ENCODE measurements at places on chromosomes 1 and 21.

DNA sequence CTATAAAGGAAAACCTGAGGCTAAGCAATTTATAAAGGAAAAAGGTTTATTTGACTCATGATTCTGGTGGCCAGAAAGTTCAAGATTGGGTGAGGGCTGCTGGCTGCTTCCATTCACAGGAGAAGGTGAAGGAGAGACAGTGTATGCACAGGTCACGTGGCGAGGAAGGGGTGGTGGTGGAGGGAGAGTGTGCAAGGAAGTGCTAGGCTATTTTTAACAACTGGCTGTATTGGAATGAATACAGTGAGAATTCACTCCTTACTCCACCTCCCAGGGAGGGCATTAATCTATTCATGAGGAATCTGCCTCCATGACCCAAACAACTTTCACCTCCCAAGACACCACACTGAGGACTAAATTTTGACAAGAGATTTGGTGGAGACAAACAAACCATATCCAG lies 51.0 kb downstream of the SYDE2 start:
- no peak for DNase-seq

DNA sequence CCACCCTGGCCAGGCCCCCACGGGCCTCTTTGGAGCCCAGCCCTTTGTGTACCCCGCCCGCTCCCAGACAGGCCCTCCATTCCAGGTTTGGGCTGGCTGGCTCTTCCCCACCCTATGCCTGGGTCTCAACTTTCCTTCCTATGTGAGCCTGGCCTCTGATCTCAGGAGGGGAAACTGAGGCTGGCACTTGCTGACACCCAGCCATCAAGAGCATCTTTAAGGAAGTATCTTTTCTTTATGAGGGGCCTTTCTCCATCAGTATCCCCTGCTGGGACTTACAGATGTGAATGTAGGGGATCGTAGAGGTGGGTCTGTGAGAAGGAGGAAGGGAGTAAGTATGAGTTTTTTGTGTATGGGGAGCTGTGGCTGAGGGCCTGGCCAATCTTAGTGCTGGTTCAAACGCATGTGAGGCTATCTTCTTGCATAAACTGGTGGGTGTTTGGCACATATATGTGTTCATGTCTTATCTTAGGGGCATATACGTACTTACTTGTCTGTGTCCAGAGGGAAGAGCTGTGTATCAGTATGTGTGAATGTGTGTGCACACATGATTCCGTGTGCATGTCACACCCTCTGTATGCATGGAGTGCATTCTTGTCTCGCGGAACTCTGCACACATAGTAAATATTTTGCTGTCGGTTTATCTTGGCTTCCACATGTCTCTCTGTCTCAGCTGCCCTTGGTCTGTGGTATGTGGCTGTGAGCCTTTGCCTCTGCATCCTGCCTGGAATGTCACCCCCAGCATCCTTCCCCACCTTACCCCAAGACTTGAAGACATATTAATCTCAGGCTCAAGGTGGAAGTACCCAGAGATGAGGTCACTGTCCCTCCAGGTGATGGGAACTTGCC lies 5.4 kb downstream of the NECTIN4 start:
- no peak for DNase-seq

DNA sequence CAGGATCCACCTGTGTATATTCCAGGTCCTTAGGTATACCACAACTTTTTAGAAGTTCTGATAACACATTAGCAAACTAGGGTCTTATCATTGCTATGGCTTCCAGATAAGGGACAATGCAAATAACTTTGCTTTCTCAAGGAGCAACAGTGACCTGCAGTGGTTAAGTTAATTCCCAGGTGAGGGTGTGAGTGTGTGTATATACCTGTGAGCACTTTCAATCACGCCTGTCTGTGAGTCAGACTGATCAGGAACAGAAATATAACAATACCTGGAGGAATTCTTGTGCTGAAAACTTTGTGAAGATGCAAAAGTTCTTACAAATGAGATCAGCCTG lies 317.0 kb downstream of the PAPPA2 start:
- DNase-seq: no peak

DNA sequence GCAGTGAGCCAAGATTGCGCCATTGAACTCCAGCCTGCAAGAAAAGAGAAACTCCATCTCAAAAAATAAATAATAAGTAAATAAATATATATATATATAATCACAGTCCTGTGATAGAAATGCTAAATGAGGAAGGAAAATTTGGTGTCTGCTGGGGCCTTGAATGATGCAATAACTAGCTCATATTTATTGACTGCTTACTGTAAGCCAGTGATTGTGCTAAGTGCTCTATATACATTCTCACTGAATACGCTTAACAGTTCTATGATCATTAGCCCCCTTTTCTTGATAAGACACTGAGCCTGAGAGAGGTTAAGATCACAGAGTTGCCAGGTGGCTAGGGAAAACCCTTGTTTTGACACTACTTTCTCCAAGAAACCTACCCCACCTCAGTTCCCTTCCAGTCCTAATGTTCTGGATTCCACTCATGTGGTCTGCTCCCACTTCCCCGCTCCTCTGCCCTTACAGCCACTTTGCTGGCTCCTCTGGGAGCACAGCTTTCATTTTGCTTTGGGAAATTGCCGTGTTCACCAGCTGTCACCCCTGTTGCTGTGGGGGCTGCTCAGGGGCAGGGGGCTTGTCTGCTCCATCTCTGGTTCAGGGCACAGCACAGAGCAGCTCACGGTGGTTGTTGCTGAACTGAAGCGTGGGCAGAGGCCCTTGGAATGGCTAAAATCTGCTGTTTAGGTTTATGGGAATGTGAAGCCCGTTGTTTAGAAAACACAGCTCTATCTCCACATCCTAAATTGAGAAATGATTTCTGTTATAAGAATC lies 2.5 kb upstream of the BMP8A start:
- DNase-seq: no peak

GRCh38 chr1:64320470-64320869 lies 117.0 kb downstream of the UBE2U start:
- no peak for DNase-seq

DNA sequence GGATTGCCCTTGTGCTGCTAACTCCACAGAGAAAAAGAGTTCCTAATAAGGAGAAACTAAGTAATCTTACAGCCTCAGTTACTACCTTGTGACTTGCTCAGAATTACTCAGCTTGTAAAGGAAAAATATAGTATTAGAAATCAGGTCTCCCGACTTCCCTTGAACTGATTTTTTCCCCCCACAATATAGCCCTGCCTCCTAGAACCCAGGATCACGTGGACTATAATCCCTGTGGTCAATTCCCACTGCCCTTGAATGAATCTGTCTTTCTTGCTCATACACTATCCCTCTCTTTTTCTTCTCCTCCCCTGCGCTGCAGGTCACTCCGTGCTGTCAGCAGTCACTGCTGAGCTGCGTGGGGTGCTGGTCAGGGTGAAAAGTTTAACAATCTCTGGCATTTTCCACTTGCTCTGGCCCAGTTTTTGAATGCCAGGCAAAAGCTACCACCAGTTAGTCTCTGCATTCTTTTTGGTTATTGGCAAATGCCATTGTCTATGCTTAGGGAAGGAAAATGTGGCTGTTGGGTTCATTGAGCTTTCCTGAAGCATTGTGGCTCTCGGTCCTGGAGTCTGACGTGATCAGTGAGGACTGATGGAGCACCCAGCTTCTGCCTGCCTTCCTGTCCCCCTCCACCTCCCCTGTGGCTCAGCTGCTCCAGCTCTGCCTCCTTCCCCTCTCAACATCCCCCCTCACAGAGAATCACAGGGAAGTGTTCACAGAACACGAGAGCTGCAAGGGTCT lies 1.9 kb upstream of the MYOC start:
- no peak for DNase-seq

- no peak for DNase-seq
These were observed 2.2 kb upstream of the RUNX3 start for GRCh38 chr1:24932284-24932683.

DNA sequence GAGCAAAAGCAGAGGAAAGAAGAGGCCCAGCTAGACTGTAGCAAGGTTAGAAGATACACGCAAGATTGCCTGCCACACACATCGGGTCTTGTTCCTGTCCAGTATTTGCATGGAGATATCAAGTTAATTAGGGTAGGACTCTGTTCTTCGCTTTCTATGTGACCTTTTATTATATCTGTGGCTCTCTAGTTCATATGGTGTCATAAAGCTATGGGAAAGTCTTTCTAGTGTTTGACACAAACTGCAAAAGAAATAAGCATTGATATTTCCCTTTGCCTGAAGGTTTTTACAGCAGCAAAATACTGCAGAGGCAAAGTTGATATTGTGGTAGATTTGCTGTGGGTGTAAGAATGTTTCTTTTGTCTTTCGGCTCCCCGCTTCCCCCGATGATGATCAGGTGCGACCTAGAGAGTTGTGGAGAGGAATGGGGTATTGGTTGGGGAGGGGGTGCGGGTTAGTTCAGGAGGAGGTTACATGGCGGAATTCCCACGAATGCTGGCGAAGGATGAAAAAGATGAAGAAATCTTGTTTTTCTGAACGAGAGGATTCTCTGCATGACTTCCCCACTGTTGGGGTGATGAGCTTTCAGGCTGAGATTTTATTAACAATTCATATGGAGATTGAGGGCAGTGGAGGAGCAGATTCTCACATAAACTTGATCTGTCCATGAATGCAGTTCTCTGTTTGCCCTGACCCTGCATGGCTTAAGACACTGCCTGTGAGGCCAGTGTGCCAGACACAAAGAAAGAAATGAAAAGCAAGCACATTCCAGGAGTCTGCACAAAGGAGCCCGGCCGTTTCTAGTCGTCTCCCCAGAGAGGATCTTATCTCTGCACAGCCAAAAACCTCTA lies 550.2 kb downstream of the USP25 start:
- DNase-seq: no peak

GRCh38 chr1:209062863-209063262 lies 520.7 kb upstream of the CAMK1G start:
- DNase-seq: no peak

- no peak for DNase-seq
These were observed 6.8 kb upstream of the PEAR1 start for GRCh38 chr1:156886583-156887281.

DNA sequence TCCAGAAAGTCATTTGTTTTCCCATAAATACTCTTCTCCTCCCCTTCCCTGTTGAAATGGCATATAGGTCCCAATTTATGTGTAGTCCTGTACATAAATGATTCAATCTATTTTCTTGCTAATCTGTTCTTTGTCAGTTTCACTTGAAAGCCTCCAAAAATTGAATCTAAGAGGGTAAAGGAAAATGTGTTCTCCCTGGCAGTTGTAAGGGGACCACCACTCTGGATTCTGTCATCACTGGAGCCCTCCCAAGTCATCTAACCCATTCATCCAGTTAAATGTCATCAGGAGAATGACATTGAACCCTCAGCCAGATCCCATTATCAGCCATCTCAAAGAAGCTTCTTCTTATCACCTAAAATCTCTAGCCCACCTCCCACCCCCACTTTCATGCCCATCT lies 35.0 kb upstream of the RNF2 start:
- DNase-seq: no peak

DNA sequence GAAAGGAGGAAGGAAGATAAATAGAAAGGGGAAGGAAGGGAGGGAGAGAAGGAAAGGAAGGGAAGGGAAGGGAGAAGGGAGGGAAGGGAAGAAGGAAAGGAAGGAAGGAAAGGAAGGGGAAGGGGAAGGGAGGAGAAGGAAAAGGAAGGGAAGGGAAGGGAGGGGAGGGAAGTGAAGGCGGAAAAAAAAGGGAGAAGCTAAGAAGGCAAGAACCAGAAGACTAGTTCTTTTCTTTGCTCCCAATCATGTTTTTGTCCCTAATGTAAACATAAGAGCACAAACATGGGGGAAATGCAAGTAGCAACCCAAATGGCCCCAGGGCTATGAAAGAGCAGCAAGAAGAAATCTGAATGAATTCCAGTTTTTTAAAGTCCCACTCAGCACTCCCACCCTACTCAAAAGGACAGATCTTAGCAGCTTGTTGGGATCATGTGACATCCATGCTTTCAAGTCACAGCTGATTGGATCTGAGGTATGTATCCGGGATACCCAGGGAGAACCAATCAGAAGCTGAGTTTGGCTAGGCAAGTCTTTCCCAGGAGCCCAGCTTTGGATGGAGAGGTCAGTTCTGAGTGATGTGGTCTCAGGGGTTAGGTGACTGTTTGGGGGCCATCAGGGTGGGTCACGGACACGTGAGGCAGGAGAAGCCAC lies 24.2 kb upstream of the FHAD1 start:
- DNase-seq: no peak

DNA sequence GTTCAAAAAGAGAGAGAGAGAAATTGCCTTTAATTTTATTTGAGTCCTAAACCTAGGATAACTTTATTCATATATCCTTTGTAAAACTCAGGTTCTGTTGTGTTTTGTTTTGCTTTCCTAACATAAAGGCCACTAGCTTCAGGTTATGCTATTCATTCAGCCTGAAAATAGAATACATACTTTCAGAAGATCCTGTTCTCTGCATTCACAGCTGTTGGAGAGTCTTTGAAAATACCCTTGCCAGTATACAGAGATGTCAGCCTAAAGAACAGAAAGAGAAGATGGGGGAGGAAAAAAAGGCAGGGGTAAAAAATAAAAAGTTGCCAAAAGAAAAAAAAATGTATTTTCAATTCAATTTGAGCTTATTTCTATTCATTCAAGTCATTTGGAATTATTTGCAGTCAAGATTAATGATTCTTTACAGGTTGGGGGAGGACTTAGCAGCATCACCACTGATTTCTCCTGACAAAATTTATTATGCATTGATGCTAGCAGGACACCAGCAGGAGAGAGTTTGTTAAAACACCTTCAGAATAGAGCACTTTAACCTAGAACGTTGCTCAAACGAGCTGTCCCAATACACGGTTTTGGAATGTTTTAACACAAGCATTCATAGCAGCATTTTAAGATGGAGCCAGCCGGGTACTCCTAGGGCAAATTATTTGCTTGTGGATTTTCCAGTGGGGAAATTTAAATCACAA lies 318.5 kb downstream of the NTNG1 start:
- no peak for DNase-seq

- no peak for DNase-seq
These were observed 7.3 kb downstream of the OR2M5 start for GRCh38 chr1:248152056-248152827.

- no peak for DNase-seq
These were observed 19.8 kb upstream of the CLSTN1 start for GRCh38 chr1:9843576-9843945.

- no peak for DNase-seq
These were observed 974 bp upstream of the FNBP1L start for GRCh38 chr1:93446837-93447451.

- DNase-seq: no peak
These were observed 70.2 kb downstream of the NFIA start for GRCh38 chr1:61152469-61153105.

- DNase-seq: no peak
These were observed 19.6 kb upstream of the OVAAL start for GRCh38 chr1:180539136-180539535.
